ENCODE measurements at places on chromosomes 5 and 9.

GRCh38 chr5:170317499-170317898 lies 19.9 kb upstream of the LCP2 start:
- no peak for DNase-seq

DNA sequence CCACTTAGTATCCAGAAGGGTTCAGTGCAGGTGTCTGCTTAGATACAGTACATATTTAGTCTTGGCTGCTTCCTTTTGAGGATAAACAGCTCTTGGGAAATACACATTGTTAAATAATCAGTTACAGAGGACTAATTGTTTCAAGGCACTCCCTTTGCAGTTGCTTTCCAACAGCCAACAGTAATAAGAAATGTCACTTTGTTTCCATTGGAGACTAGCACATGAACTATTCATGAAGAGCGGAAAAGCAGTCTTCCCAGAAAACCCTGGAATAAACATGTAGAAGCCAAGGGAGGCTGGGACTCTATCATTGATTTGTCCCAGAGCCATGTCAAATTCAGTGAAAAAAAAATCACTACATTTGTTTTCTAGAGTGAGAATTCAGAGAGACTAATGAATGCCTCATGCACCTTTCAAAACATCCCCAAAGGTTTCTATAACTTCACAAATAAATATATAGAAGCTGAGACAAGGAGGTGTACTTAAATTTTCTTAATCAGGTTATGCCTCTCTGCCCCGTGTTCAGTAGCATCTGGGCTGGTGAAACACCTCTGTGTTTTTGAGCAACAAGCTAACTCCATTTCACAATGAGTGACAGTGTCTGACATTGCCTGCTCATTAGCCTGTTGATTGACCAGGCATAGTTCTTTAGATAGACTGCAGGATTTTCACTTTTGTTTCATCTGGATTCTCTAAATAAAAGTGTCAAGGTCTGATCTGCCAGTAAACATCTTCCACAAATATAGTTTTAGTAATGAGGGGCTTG lies 271.5 kb downstream of the ARRDC3 start:
- no peak for DNase-seq

DNA sequence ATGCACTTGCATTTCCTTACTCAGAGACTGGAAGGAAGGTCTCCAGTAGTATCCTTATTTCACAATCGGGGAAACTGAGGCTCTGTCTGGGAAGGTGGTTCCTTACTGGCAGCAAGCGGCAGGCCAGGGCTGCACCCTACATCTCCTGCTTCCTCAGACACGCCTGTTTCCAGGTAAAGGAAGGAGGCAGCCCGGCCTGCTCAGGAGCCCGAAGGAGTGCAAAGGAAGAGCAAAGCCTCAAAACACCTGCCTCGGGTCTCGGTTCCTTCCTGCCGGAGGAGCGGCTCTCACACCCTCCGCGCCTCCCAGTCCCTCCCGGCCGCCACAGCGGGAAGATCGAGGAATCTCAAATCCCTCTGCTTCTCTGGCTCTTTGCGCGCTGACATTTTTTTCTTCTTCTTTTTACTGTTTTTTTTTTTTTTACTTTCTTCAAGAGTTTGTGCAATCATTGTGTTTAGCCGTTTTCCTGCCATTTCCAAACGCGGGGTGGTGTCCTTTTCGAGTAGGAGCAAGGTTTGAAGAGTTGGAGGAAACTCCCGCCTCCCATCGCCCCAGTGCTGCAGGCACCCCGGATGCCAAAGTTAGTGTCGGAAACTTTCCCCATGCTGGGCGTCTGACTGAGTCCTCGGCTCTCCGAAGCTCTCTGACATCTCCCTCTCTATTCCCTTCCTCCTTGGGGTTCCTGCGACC lies 1.0 kb downstream of the GGTA1 start:
- no peak for DNase-seq

- no peak for DNase-seq
These were observed 9.6 kb downstream of the NDST1 start for GRCh38 chr5:150517272-150518152.

- no peak for DNase-seq
These were observed 143.7 kb downstream of the TTLL11 start for GRCh38 chr9:121949364-121949763.

DNA sequence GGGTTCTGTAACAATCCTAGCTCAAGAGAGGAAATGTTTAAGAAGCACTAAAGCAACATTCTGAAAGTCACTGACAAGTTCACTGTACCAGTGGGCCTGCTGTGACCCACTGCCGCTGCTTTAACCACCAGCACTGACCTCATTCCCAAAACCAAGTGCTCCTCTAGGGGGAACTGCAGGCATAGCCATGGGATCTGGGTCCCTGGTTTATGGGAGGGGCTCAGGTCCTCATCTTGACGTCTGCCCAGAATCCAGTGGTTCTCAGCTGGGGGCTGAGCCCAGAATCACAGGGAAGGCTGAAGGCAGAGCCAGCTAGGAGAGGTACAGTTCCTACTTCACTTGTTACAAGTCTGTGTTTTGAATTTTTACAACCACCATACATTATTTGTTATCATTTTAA lies 36.1 kb upstream of the SLC2A8 start:
- no peak for DNase-seq

DNA sequence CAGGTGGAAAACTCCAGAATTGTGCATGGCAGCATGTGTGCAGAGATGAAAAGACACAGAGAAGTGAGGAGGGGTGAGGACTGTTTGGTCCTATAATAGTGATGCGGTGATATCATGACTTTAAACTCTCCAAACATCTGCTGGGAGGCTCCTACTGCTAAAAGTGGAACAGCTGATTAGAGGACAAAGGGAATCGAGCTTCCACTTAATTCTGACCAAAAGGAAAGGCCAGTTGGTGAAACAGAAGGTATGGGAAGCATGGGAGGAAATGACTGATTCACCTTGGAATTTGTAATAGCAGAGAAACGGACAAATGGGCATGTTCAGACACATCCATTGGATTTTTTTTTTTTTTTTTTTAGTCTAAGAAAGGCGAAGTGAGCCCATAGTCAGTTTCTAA lies 67.5 kb upstream of the MAMDC2 start:
- no peak for DNase-seq

Data from nucleus accumbens (tissue), 56 donors.